AG10803 (cell line): ENCODE measurements at places on chromosomes 4 and X.

- DNase-seq, result no peak
Observed at GRCh38 chr4:110216129-110216528, 17.7 kb upstream of the ELOVL6 start.

DNA sequence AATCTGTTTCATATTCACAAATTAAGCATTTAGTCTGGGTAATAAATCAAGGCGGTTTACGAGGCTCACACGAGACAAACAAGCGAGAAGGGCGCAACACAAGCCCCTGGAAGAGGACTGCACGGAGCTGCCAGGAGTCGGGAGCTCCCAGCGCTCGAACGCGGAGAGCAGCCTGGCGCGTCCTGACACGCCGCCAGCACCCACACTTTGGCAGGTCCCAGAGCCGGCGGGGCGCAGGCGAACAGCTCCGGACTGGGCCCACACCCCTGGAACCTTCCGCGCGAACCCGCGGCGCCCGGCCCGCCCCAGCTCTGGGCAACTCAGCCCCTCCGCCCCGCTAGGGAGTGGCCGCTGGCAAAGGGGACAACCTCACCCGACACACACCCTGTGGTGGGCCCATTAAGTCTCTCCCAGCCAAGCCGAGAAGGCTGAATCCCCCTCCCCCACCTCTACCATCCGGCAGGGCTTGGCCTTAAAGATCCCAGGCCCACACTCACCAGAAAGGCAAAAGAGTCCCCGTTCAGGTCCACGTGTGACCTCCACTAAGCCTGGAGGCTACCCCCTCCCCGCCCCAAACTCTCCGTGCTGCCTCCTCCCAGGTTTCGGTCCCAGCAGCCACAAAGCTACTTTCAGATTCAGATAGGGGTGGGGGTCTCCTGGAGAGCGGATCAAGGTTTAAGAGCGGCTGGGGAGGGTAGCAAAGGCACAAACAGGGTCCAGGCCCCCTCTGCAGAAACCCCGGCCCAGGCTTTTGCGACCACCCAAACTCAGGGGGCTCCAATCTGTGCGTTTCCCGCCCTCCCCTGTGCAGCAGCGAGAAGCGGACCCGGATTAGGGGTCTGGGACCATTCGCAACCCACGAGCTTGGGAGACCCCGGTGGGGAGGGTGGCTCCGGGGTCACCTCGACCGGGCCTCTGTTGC is 47.5 kb upstream of the BCOR start:
- DNase-seq, result peak; percentile 71

- no peak for DNase-seq
Observed at GRCh38 chr4:94486372-94486801, 34.6 kb downstream of the PDLIM5 start.

- no peak for DNase-seq
Observed at GRCh38 chr4:8368061-8368481, 72.5 kb downstream of the ACOX3 start.

DNA sequence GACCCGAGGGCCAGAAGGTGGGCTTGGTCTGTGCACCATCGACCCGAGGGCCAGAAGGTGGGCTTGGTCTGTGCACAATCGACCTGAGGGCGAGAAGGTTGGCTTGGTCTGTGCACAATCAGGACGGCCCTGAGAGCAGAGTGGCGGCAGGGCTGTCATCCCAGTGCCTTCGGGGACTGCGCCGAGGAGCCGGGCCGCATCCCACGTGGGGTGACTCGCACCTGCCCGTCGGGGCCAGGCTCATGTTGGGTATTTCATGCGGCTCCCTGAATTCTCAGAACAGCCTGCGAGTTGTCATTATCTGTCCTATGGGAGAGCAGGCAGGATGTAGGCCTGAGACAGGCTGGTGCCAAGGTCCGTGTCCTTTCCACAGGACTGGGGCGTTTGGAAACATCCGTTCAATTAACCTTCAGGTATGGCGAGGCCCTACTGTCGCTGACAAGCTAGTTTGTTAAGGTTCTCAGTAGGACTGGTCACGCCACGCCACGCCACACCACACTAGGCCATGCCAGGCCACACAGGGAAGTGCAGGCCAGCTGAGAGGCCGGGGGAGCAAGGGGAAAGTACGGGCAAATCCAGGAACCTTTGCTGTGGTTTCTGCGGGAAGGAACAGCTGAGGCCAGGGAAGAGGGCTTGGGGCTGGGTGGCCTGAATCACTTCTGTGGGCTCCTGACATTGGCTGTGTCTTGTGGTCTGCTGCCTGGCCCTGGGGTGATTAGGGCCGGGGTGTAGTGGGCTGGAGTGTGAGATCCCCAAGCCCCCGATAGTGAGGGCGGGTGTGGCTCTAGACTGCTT is 182.9 kb downstream of the AFAP1 start:
- DNase-seq, result no peak

DNA sequence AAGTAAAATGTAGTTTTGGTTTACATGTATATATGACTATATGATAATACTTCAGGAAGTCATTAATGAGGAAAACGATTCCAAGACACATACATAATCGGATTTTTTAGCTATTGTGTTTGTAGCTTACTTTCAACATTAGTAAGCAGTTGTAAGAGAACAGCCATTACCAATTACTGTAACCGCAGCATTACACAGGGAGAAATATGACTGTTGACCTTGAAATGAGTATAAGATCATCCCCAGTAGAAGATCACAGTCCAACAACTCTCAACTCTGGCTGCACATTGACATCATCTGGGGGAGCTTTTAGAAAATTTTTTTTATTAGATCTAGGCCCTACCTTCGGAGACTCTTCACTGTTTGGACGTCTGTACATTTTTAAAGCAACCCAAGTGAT is 762.0 kb upstream of the MAGEB2 start:
- peak; percentile 29 for DNase-seq

GRCh38 chr4:41197996-41198395 is 16.3 kb downstream of the APBB2 start:
- DNase-seq, result no peak

DNA sequence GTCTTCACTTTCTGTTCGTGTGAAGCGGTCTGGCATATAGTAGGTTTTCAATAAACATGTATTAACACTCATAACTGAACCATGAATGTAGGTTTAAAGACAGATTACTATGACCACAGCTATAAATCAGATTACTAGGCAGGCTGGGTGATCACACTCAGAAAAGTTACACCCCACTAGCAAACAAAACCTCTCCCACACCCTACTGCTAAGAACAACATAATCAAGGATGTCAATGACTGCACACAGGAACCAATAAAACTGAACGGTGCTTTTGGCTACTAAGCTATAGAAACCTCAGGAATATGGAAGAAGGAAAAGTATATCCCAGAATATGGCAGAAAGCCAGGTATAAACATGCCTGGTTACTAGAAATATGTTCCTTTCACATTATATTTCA is 676.9 kb downstream of the SMARCA1 start:
- DNase-seq, result no peak

DNA sequence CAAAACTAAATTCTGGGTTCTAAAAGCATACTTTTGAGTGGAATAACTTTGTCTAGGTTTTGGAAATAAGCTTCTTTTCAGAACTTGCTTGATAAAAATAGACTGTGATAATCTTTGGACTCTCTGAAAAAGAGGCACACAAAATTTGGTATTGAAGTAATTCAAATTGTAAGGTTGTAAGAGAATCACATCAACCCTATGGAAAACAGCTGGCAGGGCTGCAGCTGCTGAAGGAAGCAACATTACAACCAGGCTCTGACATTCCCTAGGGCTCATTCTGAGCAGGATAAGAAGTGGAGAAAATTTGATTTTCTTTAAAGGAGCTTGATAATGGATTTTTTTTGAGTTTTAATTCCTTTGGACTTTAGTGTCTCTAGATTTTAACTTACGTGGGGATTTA is 147.6 kb downstream of the FSTL5 start:
- no peak for DNase-seq

GRCh38 chr4:154399259-154399974 is 92.2 kb downstream of the DCHS2 start:
- peak; percentile 60 for DNase-seq

DNA sequence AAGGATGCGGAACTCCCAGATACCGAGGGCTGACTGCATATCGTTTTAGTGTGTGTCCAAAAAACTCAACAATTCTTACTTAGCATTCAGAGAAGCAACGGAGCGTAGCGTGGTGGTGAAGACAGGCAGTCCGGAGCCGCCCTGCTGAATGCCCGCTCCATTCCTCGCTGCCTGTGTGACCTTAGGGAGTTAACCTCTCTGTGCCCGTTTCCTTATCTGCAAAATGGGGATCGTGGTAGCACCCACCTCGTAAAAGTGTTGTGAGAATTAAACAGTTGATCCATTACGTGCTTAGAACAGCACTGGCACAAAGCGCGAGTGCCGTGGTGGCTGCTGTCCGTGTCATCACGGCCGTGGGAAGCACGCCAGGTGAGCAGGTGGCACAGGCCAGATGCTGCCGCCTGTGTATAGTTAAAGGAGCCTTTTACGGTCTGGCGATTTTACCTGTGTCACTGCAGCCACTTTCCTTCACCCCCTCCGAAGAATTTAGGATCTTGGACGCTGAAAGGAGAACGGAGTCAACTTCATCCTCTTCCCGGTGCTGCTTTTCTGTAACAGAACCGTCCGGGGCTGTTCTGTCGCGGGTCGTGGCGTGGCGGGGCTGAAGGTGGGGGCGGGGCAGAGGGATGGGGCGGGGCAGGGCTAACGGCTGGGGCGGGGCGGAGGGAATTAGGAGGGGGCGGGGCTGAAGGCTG is 885 bp downstream of the CCDC110 start:
- peak; percentile 12 for DNase-seq
